ENCODE measurements at places on chromosomes 11 and 22.

- DNase-seq: no peak
Observed at GRCh38 chr11:2685566-2686359, 14.0 kb downstream of the KCNQ1OT1 start.

GRCh38 chr11:45362636-45363035 is 76.5 kb upstream of the SYT13 start:
- DNase-seq: no peak

GRCh38 chr22:37459206-37459605 is 27.0 kb downstream of the MFNG start:
- DNase-seq: peak; percentile 16

DNA sequence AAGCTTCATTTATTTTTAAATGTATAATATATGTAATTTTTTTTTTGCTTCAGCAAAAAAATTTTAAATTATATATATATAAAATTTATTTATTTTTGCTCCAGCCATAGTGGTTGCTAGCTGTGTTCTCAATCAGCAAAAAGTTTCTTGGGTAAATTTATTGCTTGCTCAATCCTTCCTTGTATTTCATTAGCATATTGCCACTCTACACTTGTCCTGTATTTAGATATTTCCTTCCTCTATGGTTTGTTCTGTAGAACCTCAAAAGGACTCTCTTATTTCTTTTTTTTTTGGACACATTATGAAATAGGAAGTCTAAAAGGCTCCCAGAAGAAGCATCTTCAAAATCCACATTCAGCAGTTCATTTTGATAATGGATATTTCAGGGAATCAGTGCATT is 2.3 kb downstream of the PTPRJ start:
- no peak for DNase-seq

DNA sequence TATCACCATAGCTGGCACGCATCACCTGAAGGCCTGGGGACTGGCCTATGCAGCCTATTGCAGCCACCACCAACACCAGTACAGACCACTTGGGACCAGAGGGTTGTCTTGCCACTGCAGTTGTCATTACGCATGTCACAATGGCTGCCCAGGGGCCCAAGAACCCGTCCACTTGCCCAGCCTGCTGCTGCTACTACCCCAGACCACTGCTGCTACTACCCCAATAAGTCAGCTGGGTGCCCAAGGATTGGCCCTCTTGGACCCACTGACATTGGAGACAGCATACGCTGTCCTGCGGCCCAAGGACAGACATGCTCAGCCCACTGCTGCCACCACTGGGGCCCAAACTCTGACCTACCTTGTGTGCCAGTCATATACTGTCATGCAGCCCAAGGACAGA is 102.7 kb upstream of the OR9Q1 start:
- DNase-seq: no peak

DNA sequence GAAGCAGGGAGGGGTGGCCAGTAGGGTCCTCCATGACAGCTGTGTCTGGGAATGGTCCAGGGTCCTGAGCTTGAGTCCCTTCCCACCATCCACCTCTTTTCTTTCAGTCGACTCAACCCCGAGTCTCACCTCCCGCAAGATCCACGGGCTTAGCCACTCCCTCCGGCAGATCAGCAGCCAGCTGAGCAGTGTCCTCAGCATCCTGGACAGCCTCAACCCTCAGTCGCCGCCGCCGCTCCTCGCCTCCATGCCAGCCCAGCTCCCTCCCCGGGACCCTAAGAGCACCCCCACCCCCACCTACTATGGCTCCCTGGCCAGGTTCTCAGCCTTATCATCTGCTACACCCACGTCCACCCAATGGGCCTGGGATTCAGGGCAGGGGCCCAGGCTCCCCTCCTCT is 81.9 kb downstream of the CEP164 start:
- DNase-seq: no peak
